Smooth muscle cell of bladder (primary cell): ENCODE measurements at places on chromosomes 3 and 15. TPM values are rescaled to one million over a fixed set of nuclear protein-coding genes. Genes with fewer than 3 reads are reported as not detected.

Gene COLQ
- 0.28 and 0.46 TPM in 2 replicates for total RNA-seq

Gene RAD51
- 1.4 and 1.6 TPM in 2 replicates for total RNA-seq

Gene FEZF2
- not detected in 2 replicates for total RNA-seq

Gene CCR1
- 0.57 and 1.3 TPM in 2 replicates for total RNA-seq

Gene ALG3
- 23.5 and 25.0 TPM in 2 replicates for total RNA-seq

Gene TMCC1
- total RNA-seq = 9.4 and 11.9 TPM in 2 replicates

Gene TEX55
- total RNA-seq = not detected in 2 replicates

Gene ANKUB1
- total RNA-seq = not detected in 2 replicates

Gene IGF1R
- total RNA-seq = 33.7 and 39.3 TPM in 2 replicates

Gene SLC2A2
- total RNA-seq = 0.09 TPM in 1 of 2 replicates, not detected in the other

Gene ZPLD1
- total RNA-seq = 0.28 TPM in 2 replicates

Gene CDHR4
- total RNA-seq = under 0.01 and 0.14 TPM in 2 replicates

Gene GATM
- total RNA-seq = 0.14 and 0.55 TPM in 2 replicates

Gene LRTM1
- total RNA-seq = not detected in 2 replicates

Gene CD86
- total RNA-seq = not detected in 2 replicates

Gene ATP13A5
- total RNA-seq = not detected in 2 replicates

Gene HOMER2
- 2.4 and 2.6 TPM in 2 replicates for total RNA-seq

Gene RASL12
- total RNA-seq = 3.1 and 6.5 TPM in 2 replicates

Gene FMN1
- total RNA-seq = 0.43 and 1.0 TPM in 2 replicates

Gene SEMA5B
- total RNA-seq = not detected in 2 replicates

Gene RPL14
- 386 and 534 TPM in 2 replicates for total RNA-seq

Gene GBE1
- total RNA-seq = 127 and 217 TPM in 2 replicates

Gene RTP1
- not detected in 2 replicates for total RNA-seq

Gene CCDC33
- total RNA-seq = 0.14 TPM in 1 of 2 replicates, not detected in the other

Gene TATDN2
- total RNA-seq = 7.1 and 11.0 TPM in 2 replicates

Gene CMTM8
- not detected in 2 replicates for total RNA-seq

Gene ACKR2
- total RNA-seq = 0.09 and 0.28 TPM in 2 replicates

Gene LRRC31
- not detected in 2 replicates for total RNA-seq

Gene VGLL4
- 47.5 and 68.8 TPM in 2 replicates for total RNA-seq

Gene SSUH2
- under 0.01 TPM in 1 of 2 replicates, not detected in the other for total RNA-seq

Gene SPG11
- 69.7 and 78.7 TPM in 2 replicates for total RNA-seq

Gene SPINT1
- 0.18 and 0.43 TPM in 2 replicates for total RNA-seq

Gene PLSCR5
- total RNA-seq = not detected in 2 replicates

Gene GRK7
- total RNA-seq = 0.09 TPM in 1 of 2 replicates, not detected in the other

Gene UBAP1L
- 0.71 and 1.4 TPM in 2 replicates for total RNA-seq

Gene CRYGS
- total RNA-seq = 0.43 and 1.0 TPM in 2 replicates

Gene FBXL22
- 0.57 and 1.4 TPM in 2 replicates for total RNA-seq

Gene SEMA7A
- 3.8 and 7.0 TPM in 2 replicates for total RNA-seq

Gene GOLGB1
- total RNA-seq = 55.3 and 60.3 TPM in 2 replicates

Gene CHRNA5
- 0.09 and 0.14 TPM in 2 replicates for total RNA-seq

Gene SLC22A14
- under 0.01 and 0.18 TPM in 2 replicates for total RNA-seq

Gene SEMA3F
- total RNA-seq = 0.14 and 0.92 TPM in 2 replicates

Gene LIPC
- 1.3 and 2.1 TPM in 2 replicates for total RNA-seq

Gene ALDH1A2
- 0.55 and 1.7 TPM in 2 replicates for total RNA-seq

Gene CNTN3
- 0.28 and 2.4 TPM in 2 replicates for total RNA-seq

Gene CD96
- under 0.01 and 0.09 TPM in 2 replicates for total RNA-seq

Gene C2CD4B
- total RNA-seq = 0.28 TPM in 1 of 2 replicates, not detected in the other

Gene SPSB4
- not detected in 2 replicates for total RNA-seq

Gene CPNE9
- total RNA-seq = not detected in 2 replicates

Gene SPATA12
- total RNA-seq = not detected in 2 replicates

Gene PDZRN3
- 72.0 and 77.3 TPM in 2 replicates for total RNA-seq

Gene CASR
- not detected in 2 replicates for total RNA-seq

Gene TMEM43
- 65.6 and 77.8 TPM in 2 replicates for total RNA-seq

Gene CIDEC
- 0.14 and 0.18 TPM in 2 replicates for total RNA-seq

Gene SOX14
- total RNA-seq = not detected in 2 replicates

Gene ADAMTS7
- 3.8 and 4.1 TPM in 2 replicates for total RNA-seq
